ENCODE measurements at places on chromosomes 1 and 21.

DNA sequence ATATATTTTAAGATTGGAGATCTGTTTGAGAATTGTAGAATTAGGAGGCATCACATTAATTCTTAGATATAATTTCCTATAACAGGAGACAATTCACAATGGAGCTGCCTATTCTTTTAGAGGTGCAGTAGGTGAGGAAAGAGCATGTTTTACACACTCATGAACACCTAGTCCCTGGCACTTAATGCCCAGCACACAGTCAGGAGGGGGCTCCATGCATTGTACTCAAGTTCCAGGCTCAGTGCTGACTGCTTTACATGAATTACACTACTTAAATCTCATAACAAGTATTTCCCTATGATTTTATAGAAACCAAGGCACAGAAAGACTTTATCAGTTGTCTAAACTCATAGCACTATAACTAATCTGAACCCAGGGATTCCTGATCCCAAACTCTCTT is 360 bp upstream of the GBP3 start:
- DNase-seq, result no peak

DNA sequence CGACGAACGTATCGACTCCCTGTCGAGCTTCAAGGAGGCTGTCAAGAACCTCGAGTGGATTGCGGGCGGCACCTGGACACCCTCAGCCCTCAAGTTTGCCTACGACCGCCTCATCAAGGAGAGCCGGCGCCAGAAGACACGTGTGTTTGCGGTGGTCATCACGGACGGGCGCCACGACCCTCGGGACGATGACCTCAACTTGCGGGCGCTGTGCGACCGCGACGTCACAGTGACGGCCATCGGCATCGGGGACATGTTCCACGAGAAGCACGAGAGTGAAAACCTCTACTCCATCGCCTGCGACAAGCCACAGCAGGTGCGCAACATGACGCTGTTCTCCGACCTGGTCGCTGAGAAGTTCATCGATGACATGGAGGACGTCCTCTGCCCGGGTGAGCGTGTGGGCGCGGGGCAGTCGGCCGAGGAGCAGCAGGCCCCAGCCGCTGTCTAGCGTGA is 28.0 kb downstream of the COL6A2 start:
- DNase-seq, result no peak

DNA sequence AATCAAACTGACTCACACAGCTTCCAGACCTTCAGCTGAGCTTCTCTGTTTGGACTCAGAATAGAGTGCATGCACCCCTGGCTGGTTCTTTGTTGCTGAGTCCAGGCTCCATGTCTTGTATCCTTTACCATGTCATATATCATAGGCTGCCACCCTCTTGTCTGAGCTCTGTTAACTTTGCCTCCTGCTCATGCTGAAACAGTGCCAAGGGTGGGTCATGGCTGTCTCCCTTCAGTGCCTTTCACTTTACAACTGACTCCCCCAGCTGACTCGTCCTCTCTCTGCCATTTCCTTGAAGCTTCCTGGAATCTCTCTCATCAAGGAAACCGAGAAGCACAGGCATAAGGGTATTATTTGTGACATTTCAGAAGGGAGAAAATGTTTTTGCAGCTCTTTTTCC is 885.3 kb downstream of the TTLL7 start:
- DNase-seq, result no peak

- DNase-seq, result peak; percentile 81
Observed at GRCh38 chr1:52601991-52602855, at the start of gene GPX7. GPX7 (plus strand) TSS chr1:52602371; CDS start chr1:52602410, 39 bp downstream.
